ENCODE measurements at places on chromosomes 4 and X. TPM values are rescaled to one million over a fixed set of nuclear protein-coding genes. Genes with fewer than 3 reads are reported as not detected.

DNA sequence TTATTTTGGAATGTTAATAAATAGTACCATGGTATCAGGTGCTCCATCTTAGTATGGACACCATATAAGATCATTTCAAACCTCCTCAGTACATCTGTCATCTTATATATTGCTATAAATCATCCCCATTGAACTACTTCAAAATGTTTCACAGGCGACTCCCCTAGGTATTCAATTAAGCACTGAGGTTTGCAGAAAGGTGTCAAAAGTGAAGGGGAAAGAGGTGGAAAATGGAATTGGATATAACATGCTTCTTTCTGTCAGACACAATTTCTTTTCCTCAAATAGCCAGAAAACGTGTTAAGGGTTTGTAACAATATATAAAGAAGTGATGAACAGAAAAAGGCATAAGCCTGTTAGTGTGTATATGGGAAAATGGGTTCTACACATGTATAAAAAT lies 325.5 kb downstream of the GRID2 start:
- DNase-seq, result no peak
- H3K27me3 ChIP-seq, result no peaks in the 10 kb centered on the region
- no peak overlapping the region for H3K4me3 ChIP-seq
- H3K36me3 ChIP-seq, result no peaks in the 10 kb centered on the region
- no peaks in the 10 kb centered on the region for H3K4me1 ChIP-seq

TMSB15A gene
- not detected for total RNA-seq

DNA sequence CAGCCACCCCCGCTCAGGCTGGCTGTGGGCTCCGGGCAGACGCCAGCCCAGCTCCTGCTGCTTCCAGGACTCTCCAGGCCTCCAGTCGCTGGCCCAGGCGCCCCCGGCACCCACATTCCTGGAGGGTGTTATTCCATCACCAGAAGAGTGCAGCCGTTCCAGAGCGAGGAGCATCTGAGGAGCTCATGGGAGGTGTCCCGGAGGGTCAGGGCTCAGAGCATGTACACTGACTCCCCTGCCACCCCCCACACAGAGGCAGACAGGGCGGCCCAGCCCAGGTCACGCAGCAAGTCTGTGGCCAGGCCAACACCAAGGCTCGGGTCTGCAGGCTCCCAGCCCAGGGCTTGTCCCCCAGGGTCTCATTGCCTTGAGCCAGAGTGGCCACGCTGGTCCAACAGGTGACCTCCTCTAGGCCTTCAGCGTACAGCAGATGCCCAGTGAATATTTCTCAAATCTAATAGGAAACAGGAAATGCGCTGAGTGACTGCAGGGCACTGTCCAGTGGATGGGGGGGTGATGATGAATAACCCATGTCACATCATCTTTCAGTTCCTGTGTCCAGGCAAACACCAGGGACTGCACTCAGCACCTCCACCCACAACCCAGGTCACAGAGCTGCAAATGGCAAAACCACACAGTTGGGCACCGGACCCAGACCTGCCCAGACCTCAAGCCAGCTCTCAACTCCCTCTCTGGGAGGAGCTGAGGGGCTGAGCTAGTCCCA lies 37.2 kb downstream of the ABLIM2 start:
- H3K36me3 ChIP-seq, result no peaks in the 10 kb centered on the region
- H3K27ac ChIP-seq, result no peak overlapping the region
- no peak overlapping the region for H3K4me3 ChIP-seq

DNA sequence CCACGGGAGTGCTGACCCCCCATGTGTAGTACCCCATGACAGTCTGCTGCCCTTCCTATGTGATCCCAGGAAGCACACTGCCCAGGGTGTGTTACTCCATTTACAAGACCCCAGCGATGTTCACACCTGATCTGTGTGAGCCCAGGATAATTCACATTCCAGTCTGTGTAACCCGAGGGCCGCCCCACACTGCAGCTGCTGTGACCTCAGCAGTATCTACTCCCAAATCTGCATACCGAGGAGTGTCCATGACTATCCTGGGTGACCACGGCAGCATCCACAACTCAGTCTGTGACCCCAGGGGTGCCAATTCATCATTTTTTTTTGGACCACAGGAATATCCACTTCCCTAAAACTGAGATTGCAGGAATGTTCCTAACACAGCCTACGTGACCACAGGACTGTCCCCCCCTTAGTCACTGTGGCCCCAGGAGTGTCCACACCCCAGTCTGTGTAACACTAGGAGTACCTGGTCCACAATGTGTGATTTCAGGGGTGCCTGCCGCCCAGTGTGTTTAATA lies 7.8 kb upstream of the GLOD5 start:
- H3K4me3 ChIP-seq, result no peak overlapping the region
- no peak overlapping the region for H3K27ac ChIP-seq
- no peaks in the 10 kb centered on the region for H3K4me1 ChIP-seq
- H3K36me3 ChIP-seq, result no peaks in the 10 kb centered on the region

DNA sequence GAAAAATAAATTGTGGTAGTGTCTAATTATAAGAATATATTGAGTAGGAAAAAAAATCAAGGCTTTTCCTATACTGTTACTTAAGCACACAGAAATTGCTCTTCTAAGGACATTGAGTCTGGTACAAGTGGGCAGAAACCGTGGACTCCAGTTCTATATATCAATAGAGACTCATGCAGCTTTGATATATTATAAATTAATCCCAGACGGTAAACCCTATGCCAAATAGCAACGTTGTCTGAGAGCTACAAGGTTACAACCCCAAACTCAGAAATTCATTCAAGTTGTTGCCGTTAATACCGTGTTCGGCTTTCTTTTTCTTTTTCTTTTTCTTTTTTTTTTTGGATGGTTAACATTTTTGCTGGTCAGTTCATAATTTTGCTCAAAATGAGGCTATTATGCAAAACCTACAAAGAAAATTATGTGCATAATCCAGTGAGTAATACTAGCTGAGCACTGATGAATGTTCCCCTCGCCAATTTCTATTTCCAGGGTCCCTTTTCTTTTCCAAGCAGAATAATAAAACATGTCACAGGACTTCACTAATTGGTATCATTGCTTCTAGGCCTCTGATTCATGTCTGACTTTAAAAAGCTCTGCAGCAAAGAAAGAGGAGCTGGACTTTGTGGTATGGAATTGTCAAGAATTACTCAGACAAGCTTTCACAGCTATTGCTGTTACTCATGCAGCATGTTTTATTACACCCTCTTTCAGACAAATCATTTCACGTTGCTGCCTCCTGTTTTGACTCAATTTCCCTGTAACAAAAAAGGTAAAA lies 737.7 kb downstream of the NLGN4X start:
- no peak for DNase-seq
- no peak overlapping the region for H3K4me3 ChIP-seq
- H3K27me3 ChIP-seq, result no peaks in the 10 kb centered on the region
- H3K27ac ChIP-seq, result no peak overlapping the region

DNA sequence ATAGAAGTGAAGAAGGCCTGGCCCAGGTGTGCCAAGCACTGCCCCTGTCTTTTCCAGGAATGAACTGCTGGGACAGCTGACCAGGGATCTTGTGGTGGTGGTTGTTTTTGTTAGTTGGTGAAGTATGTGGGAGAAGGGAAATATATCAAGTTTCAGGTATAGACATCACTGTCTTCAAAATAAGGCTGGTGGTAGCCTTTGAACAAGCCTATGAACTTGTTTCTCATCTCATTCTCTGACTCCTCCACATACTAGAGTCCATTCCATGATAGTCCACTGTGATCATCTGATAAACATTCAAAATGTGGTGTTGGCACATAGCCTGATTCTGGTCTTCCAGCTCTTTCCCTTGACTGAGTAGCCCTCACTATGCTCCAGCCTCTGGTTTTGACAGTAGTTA lies 303.7 kb downstream of the CAMK2D start:
- H3K27me3 ChIP-seq, result no peaks in the 10 kb centered on the region
- peak overlapping the region; percentile 28 for H3K27ac ChIP-seq
- H3K36me3 ChIP-seq, result peaks cover 33% of the 10 kb centered on the region
- no peak overlapping the region for H3K4me3 ChIP-seq
- H3K4me1 ChIP-seq, result peaks cover 20% of the 10 kb centered on the region
- no peak for DNase-seq

DNA sequence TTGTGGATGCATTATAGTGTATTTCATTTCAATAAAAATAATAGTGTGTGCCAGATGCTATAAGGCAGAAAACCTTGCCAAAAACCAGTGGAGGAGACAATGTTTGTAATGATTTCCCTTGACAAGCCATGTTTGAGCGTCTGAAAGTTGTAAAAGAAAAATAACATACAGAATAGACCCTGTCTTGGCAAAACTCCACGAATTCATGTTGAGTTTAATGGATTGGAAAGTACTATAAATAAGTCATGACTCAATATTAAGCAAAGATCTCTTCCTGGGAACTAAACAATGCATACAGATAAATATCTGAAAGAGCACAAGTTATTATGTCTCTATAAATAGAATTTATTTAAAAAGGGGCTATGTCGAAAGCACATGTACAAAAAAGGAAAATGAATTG lies 543.5 kb downstream of the GABRG1 start:
- H3K4me3 ChIP-seq, result no peak overlapping the region
- H3K27me3 ChIP-seq, result no peaks in the 10 kb centered on the region
- H3K36me3 ChIP-seq, result no peaks in the 10 kb centered on the region
- H3K27ac ChIP-seq, result no peak overlapping the region
- H3K4me1 ChIP-seq, result no peaks in the 10 kb centered on the region

DNA sequence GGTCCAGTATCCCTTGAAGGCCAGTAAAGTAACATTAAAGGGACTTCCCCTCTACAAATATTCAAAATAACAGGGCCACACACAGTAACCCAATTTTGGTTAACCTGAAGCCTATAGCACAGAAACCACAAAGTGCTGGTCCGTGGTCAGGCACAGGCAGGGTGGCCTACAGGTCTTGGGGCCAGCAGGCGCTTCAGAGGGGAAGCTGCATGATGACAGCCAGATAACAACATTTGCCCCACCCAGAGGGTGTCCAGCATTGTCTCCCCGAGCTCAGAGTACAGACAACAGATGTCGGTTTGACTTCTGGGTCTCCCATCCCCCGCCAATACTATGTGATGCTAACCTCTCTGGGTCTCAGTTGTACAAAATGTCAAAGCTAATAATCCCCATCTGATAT lies 51.1 kb downstream of the SH3KBP1 start:
- no peak overlapping the region for H3K27ac ChIP-seq
- no peaks in the 10 kb centered on the region for H3K4me1 ChIP-seq
- H3K4me3 ChIP-seq, result no peak overlapping the region
- no peak for DNase-seq
- no peaks in the 10 kb centered on the region for H3K36me3 ChIP-seq
- H3K27me3 ChIP-seq, result no peaks in the 10 kb centered on the region

- H3K36me3 ChIP-seq, result peaks cover 4% of the 10 kb centered on the region
- H3K27me3 ChIP-seq, result no peaks in the 10 kb centered on the region
- no peak for DNase-seq
- peaks cover 10% of the 10 kb centered on the region for H3K4me1 ChIP-seq
- no peak overlapping the region for H3K4me3 ChIP-seq
These were observed 169.0 kb downstream of the CORIN start for GRCh38 chr4:47668810-47669408.

HTR2C gene
- not detected for total RNA-seq

GRCh38 chr4:165464813-165465381 lies 86.1 kb downstream of the CPE start:
- no peak for DNase-seq
- H3K4me3 ChIP-seq, result no peak overlapping the region
- H3K27ac ChIP-seq, result no peak overlapping the region

GRCh38 chr4:38499101-38499500 lies 164.9 kb upstream of the KLF3 start:
- H3K4me1 ChIP-seq, result peaks cover 8% of the 10 kb centered on the region
- DNase-seq, result no peak
- H3K36me3 ChIP-seq, result no peaks in the 10 kb centered on the region
- H3K27me3 ChIP-seq, result no peaks in the 10 kb centered on the region
- no peak overlapping the region for H3K4me3 ChIP-seq
- H3K27ac ChIP-seq, result no peak overlapping the region

DNA sequence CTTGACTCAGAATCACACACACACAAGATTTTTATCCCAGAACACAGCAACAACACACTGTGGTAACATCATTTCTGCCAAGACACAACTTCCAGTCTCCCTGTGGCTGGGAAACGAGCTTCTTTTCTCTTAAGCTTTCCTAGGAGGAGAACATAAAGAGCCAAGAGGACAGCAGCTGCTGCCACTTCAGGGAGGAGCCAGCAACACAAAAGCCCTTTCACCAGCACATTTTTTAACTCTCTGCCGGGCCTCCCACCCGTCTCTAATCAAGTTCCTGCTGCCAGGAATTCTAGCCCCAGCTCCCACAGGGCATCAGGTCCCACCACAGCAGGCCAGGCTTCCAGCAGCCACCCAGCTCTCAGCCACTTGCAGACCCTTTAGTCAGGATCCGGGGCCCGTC lies 22.4 kb downstream of the FAT1 start:
- H3K4me3 ChIP-seq, result peak overlapping the region; percentile 42
- peak; percentile 38 for DNase-seq

ERAS gene
- not detected for total RNA-seq

CENPVL1 gene
- total RNA-seq, result not detected

DNA sequence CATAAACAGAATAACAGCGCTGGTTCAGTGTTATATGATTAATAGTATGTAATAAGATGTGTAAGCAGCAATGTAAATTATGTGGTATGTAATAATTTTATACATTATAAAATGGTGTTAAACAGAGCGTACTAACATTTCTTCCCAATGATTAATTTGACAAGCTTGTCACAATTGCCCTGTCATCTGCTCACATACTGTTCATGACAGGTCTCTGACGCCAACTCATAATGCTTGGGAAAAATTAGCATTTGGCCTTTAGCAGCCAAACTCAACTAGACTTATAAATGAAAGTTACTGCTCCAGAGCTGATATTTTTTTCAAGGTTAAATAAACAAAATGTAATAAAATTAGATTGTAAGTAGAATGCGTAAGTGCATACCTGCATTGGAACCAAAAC lies 246.8 kb downstream of the TRAM1L1 start:
- no peak overlapping the region for H3K27ac ChIP-seq
- H3K4me1 ChIP-seq, result no peaks in the 10 kb centered on the region
- no peak for DNase-seq
- H3K27me3 ChIP-seq, result no peaks in the 10 kb centered on the region
- no peaks in the 10 kb centered on the region for H3K36me3 ChIP-seq

- no peaks in the 10 kb centered on the region for H3K27me3 ChIP-seq
- H3K27ac ChIP-seq, result no peak overlapping the region
- H3K4me3 ChIP-seq, result no peak overlapping the region
- no peaks in the 10 kb centered on the region for H3K36me3 ChIP-seq
These were observed 172.0 kb upstream of the KLF3 start for GRCh38 chr4:38491854-38492478.

- H3K4me1 ChIP-seq, result no peaks in the 10 kb centered on the region
- H3K27ac ChIP-seq, result peak overlapping the region; percentile 29
- no peak for DNase-seq
- peak overlapping the region; percentile 61 for H3K4me3 ChIP-seq
These were observed 14.7 kb upstream of the SEC24D start for GRCh38 chr4:118850488-118851173.

KLHL34 gene
- total RNA-seq, result 4.7 TPM

GRCh38 chr4:139754938-139755337 lies 89.3 kb downstream of the MGST2 start:
- H3K27me3 ChIP-seq, result no peaks in the 10 kb centered on the region
- H3K4me1 ChIP-seq, result peaks cover 8% of the 10 kb centered on the region
- H3K4me3 ChIP-seq, result no peak overlapping the region
- DNase-seq, result no peak
- H3K36me3 ChIP-seq, result no peaks in the 10 kb centered on the region
- no peak overlapping the region for H3K27ac ChIP-seq

- no peaks in the 10 kb centered on the region for H3K27me3 ChIP-seq
- H3K4me1 ChIP-seq, result no peaks in the 10 kb centered on the region
- no peak for DNase-seq
These were observed 98.1 kb downstream of the HNRNPD start for GRCh38 chr4:82275431-82276331.

GPC3 gene
- 5.4 TPM for total RNA-seq

TNIP3 gene
- not detected for total RNA-seq

All from left ventricle myocardium inferior (tissue), 1 donor.